ENCODE measurements at places on chromosomes 7 and 10.

DNA sequence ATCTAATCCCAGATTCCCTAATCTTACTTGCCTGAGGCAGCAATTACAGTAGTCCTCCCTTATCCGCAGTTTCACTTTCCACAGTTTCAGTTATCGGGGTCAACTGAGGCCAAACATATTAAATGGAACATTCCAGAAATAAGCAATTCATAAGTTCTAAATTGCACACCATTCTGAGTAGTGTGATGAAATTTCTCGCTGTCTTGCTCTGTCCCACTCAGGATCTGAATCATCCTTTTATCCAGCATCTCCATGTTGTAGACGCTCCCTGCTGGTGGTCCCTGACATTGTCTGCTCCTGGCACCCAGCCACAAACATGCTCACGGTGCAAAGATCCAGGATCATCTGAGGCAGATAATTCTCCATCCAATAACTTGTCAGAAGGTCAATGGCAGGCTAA lies 128.7 kb upstream of the CXCL12 start:
- no peaks in the 10 kb centered on the region for H3K27me3 ChIP-seq
- no peak overlapping the region for H3K4me3 ChIP-seq
- DNase-seq: no peak

- H3K27ac ChIP-seq: no peak overlapping the region
- H3K4me1 ChIP-seq: peaks cover 14% of the 10 kb centered on the region
- no peaks in the 10 kb centered on the region for H3K27me3 ChIP-seq
- H3K4me3 ChIP-seq: no peak overlapping the region
Observed at GRCh38 chr10:98915911-98916310, 319.7 kb downstream of the HPSE2 start.

GRCh38 chr10:35783305-35783838 lies 141.3 kb upstream of the FZD8 start:
- no peak for DNase-seq
- no peak overlapping the region for H3K27ac ChIP-seq
- H3K36me3 ChIP-seq: no peaks in the 10 kb centered on the region
- peaks cover 37% of the 10 kb centered on the region for H3K4me1 ChIP-seq
- no peaks in the 10 kb centered on the region for H3K27me3 ChIP-seq

- no peaks in the 10 kb centered on the region for H3K36me3 ChIP-seq
- H3K4me3 ChIP-seq: no peak overlapping the region
- DNase-seq: no peak
- peaks cover 12% of the 10 kb centered on the region for H3K27me3 ChIP-seq
- no peak overlapping the region for H3K27ac ChIP-seq
- H3K4me1 ChIP-seq: peaks cover 4% of the 10 kb centered on the region
Observed at GRCh38 chr10:30396293-30396692, 37.7 kb upstream of the MAP3K8 start.

GRCh38 chr10:119323085-119324016 lies 116.0 kb downstream of the GRK5 start:
- DNase-seq: no peak
- no peak overlapping the region for H3K27ac ChIP-seq
- peaks cover 30% of the 10 kb centered on the region for H3K4me1 ChIP-seq
- H3K36me3 ChIP-seq: peaks cover 3% of the 10 kb centered on the region
- no peak overlapping the region for H3K4me3 ChIP-seq

DNA sequence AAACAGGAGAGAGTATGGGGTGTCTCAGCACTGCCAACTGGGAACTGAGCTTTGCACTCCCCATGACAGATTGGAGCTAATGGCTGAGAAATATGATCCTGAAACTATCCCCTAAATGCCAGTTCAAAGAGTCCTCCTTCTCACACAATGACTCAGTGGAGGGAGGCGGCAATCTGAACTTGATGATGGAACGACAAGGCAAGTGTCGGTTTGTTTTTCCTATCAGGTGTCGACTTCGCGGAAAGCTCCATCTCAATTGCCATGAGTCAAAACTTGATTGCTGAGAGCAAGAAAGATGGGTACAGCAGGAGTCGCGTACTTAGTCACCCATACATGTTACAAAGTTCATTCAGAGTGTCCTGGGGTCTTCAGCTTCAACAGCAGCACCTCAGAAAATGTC lies 52.5 kb downstream of the NPY start:
- H3K27ac ChIP-seq: no peak overlapping the region
- peaks cover 19% of the 10 kb centered on the region for H3K27me3 ChIP-seq
- no peaks in the 10 kb centered on the region for H3K36me3 ChIP-seq

DNA sequence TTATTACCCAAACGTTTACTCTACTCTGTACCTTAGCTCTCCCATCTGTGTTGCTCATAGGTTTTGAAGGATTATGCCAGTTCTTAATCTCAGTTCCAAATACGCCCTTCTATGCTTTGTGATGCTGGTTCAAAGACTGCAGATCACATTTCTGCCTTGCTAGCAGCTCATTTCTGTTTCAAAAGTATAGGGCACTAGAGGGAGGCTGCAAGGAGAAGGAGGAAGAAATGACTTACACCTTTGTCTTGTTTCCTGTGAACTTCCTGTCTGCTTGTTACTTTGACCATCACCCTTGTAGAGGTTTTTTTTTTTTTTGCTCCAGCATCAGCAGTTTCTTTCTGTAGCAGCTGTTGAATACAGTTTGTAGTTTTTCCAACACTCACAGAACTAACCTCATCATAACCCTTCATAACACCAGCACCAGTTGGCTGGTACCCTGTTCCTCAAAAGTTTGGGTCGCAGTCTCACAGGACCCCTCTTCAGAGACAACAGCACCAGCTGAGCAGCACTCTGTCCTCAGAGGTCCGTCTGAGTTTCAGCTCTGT lies 16.5 kb downstream of the SLK start:
- DNase-seq: no peak
- no peaks in the 10 kb centered on the region for H3K36me3 ChIP-seq
- H3K27ac ChIP-seq: no peak overlapping the region
- no peak overlapping the region for H3K4me3 ChIP-seq

DNA sequence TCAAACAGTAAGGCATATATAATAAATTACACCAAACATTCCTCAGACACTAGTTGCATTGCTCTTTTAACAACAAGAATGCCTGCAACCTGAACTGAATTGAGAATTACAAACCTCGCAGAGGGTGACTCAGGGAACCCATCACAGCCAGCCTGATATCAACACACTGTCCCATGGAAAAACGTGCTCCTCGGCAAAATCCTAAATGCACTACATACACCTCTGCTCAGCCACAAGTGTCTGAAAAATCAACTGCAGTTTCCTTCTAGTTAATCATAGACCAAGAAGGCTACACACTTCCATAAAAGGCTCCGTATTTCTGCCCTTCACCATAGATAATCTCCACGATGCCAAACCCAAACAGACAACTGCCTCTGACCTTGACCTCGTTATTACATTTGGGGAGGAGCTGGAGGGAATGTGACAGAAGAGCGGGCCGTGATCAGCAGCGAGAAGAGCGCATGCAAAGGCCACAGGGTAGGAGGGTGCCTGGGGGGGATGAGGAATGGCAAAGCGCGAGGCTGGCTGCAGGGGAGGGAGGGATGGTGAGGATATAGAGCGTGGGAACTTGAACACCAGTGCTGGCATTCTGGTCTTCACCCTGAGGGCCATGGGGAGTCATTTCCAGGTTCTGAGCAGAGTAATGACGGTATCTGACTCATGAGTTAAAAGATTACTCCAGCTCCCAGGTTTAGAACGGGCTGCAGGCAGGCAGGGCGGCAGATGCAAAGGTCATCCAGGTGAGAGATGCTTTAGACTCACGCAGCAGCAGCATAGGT lies 201.9 kb upstream of the FRMD4A start:
- no peak overlapping the region for H3K27ac ChIP-seq
- peaks cover 28% of the 10 kb centered on the region for H3K4me1 ChIP-seq
- H3K4me3 ChIP-seq: no peak overlapping the region
- peaks cover 6% of the 10 kb centered on the region for H3K36me3 ChIP-seq

GRCh38 chr10:132101529-132101928 lies 35.8 kb downstream of the JAKMIP3 start:
- no peaks in the 10 kb centered on the region for H3K4me1 ChIP-seq
- no peak overlapping the region for H3K27ac ChIP-seq

GRCh38 chr7:150755473-150756099 lies 18.4 kb downstream of the GIMAP5 start:
- no peak overlapping the region for H3K4me3 ChIP-seq
- H3K36me3 ChIP-seq: no peaks in the 10 kb centered on the region
- no peak overlapping the region for H3K27ac ChIP-seq
- DNase-seq: no peak
- H3K27me3 ChIP-seq: peaks cover 22% of the 10 kb centered on the region

GRCh38 chr7:1883834-1884582 lies 213.9 kb downstream of the ELFN1 start:
- peaks cover 4% of the 10 kb centered on the region for H3K4me1 ChIP-seq
- no peak overlapping the region for H3K27ac ChIP-seq
- DNase-seq: no peak
- H3K4me3 ChIP-seq: no peak overlapping the region
- H3K27me3 ChIP-seq: no peaks in the 10 kb centered on the region
- peaks cover 16% of the 10 kb centered on the region for H3K36me3 ChIP-seq

DNA sequence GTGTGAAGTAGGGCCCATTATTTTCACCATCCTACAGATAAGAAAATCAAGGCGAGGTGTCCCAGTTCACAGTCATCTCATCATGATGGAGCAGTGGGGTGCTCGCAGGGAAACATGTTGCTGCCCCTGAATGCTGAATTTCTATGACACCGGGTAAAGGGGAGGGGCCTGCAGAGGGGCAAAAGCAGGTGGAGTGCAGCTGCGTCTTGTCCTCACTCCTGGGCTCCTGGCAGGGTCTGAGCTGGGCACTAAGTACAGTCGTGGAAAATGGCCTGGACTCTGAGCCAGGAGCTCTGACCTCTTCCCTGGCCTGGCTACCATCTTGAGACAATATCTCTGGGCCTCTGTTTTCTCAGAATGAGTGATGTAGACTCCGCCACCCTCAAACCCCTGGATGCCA lies 253.1 kb upstream of the PITRM1 start:
- no peak for DNase-seq
- H3K4me1 ChIP-seq: peaks cover 39% of the 10 kb centered on the region
- no peaks in the 10 kb centered on the region for H3K27me3 ChIP-seq
- H3K4me3 ChIP-seq: no peak overlapping the region
- H3K36me3 ChIP-seq: no peaks in the 10 kb centered on the region
- no peak overlapping the region for H3K27ac ChIP-seq

DNA sequence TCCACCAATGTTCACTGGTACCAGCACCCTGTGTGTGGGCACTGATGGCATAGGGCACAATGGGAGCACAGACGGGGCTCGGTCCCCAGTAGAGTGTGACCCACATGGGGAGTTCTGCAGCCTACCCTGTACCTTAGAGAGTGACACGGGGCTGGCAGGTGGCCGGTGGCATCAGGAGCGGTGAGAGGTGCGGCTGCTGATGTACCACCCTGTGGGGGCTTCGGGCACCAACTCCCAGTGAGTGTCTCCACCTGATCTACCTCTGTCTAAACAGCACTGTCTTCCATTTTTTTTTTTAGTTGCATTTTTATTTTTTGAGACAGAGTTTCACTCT lies 4.1 kb downstream of the JAKMIP3 start:
- no peak for DNase-seq
- no peak overlapping the region for H3K4me3 ChIP-seq
- H3K27ac ChIP-seq: no peak overlapping the region
- peaks cover 2% of the 10 kb centered on the region for H3K36me3 ChIP-seq

DNA sequence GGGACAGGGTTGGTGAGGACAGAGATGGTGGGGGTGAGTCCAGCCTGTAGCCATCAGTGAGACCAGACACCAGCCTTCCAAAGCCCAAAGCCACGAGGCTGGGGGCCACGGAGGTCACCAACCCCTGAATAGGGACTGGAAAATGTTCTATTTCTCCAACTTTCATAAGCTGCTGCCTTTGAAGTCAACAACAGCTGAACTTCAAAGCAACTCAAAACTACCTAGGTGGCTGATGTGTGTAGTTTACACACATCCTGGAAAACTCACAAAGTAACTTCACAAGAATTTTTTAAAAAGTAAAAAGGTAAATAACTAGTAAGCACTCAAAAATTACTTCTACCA lies 88.8 kb downstream of the CHST15 start:
- no peak overlapping the region for H3K4me3 ChIP-seq
- H3K36me3 ChIP-seq: no peaks in the 10 kb centered on the region
- no peak for DNase-seq
- H3K4me1 ChIP-seq: peaks cover 5% of the 10 kb centered on the region
- H3K27me3 ChIP-seq: no peaks in the 10 kb centered on the region
- no peak overlapping the region for H3K27ac ChIP-seq

DNA sequence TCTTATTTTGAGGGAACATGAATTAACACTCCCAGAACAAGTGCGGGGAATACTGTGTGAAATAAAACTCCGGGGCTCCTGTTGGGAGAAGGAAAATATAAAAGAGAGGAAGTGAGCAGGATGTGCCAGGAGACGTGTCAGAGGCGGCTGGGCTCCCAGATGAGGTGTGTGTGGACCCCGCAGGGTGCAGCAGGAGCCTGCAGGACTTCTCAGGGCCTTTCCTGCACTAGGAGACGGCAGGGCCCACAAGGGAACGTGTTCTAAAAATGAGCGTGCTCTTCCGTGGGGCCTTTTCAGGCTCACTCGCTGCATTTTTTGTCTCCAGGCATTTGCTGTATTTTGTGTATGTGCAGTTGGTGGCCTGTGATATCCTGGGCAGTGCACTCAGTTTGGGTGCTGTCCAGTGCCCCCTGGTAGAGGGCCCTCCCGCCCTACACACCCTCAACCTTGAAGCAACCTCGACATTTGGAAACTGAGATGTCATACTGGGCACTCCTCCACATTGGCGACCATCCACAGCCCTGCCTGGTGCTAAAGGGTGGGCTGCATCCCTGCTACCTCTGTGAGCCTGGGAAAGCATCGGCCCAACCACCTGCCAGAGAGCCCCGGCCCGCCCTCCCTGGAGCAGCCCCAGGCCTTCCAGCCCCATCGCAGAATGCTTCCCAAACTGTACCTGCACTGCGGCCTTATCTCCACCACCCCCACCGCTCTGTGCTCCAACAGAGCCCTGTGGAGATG lies 35.2 kb upstream of the EN2 start:
- no peak overlapping the region for H3K4me3 ChIP-seq
- H3K36me3 ChIP-seq: no peaks in the 10 kb centered on the region
- H3K4me1 ChIP-seq: no peaks in the 10 kb centered on the region

DNA sequence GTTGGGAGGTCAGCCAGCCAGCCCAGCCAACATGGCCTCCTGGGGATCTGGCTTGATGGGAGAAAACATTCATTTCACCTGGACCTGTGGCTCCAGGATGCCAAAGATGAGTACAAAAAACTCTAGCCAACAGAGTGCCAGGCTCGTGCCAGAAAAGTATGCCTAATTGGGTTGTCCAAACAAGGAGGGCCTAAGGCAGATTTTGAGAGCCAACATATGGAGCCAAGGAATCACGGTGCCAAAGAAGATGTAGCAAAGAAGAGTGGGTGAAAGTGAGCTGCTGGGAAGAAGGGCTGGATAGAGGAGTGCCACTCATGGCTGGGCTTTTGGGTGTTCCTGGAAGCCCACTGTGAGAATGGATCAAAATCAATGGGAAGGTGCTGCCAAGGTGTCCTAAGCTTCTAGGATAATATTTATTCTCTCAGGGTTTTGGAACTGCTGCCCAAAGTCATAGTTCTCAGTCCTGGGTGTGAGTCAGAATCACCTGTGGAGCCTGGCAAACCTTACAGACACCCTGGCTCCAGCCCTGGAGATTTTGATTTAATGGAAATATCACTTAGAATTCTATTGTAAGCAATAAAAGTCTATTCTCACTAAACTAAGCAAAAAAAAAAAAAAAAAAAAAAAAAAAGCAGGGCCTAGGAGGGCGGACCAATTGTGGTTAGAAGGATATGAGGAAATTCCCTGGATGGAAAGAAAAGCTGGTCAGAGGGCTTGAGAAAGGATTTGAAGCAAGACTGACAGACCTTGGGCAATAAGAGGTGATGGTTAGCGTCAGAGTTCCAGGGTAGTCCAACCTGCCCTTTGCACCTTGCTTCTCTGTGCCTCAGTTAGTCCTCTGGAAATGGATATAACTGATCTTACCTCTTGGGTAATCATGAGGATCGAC lies 182.2 kb upstream of the PRR15 start:
- H3K4me1 ChIP-seq: peaks cover 7% of the 10 kb centered on the region
- no peak overlapping the region for H3K4me3 ChIP-seq
- DNase-seq: no peak
- no peaks in the 10 kb centered on the region for H3K27me3 ChIP-seq
- peaks cover 3% of the 10 kb centered on the region for H3K36me3 ChIP-seq
